ENCODE measurements at places on chromosomes 16 and 17.

- no peak for DNase-seq
Observed at GRCh38 chr16:73317321-73317857, 269.5 kb upstream of the ZFHX3 start.

GRCh38 chr16:88477631-88478519 lies 24.8 kb downstream of the ZFPM1 start:
- DNase-seq = peak; percentile 29

DNA sequence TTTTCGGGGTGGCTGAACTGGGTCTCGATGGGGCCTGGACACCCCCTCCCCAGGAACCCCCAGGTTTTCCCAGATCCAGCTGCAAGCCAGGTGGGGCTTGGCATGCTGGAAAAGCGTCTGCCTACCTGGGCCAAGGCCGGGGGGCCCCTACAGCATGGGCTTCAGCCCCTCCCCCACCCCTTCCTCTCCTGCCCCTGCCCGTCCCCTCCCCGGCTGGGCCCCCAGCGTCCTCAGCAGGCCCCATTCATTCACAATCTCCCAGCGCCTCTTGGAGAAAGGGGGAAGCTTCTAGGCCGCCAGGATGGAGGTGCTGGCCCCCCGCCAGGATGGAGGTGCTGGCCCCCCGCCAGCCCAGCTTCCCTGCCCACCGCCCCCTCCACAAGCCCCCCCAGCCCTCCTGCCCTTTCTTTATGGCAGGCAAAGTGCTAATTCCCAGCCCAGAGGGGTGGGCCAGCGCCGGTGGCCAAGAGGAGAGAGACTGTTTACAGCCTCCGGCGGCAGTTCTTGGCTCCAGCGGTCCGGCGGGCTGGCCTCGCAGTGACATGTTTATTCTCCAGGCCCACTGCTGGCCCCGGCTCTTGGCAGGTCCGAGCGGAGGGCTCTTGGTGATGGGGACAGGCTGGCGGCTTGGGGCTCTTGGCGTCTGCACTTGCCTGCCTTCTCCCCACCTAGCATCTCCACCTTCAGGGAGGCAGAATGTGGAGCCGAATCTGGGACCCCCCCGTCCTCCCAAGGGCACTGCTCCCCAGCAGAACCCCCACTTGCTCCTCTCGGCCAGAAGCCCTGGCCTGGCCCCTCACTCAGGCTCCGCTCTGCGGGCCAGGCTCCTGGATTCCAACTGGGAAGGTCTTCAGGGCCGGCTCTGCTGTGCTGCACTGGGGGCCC lies 94.4 kb upstream of the CIBAR2 start:
- DNase-seq = no peak

GRCh38 chr16:69561901-69562300 lies 3.9 kb upstream of the NFAT5 start:
- DNase-seq = no peak

DNA sequence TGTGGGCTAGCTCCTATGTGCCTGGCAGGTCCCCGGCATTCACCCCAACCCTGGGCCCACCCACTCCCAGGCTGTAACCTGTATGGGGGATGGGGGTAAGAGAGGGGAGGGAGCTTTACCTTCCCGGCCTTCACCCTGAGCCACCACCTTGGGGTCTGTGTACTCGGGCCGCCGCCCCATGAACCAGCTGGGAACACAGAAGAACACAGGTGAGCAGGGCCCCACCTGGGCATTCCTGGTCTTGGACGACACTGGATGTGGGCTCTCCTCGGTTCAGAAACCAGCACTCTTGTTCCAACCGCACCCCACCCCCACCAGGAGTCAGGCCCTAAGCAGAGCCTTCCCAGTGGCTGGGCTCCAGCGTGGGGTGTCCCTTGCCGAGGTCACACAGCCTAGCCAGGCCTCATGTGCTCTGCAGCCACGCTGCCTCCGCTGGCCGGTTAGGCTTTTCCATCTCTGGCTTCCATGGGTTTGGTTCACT lies 18.8 kb downstream of the B9D1 start:
- DNase-seq = no peak

DNA sequence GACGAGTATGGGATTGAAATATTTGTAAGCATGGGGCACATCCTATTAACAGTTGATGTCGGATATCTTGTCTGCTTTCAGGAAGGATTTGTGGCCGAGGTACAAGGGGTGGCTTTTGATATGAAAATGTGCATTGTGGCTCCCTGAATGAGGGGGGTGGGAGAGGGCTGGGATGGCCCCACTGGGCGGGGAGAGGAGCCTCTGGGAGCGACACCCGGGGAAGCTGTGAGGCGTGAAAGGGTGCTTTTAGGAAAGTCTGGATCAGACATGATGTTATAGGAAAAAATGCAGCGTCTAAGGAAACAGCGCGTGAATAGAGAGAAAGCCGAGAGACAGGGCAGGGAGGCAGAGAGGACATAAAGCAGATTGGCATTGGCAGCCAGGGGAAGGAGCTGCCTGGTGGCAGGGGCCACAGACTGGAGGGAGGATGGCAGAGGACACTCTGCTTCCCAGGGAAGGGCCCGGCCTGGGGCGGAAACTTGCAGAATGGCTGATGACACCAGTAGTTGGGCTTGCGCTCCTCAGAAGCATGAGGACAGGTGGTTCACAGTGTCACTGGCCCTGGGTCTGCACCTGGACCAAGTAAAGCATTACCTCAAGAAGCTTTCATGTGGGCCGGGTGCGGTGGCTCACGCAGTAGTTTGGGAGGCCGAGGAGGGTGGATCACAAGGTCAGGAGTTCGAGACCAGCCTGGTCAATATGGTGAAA lies 95.7 kb downstream of the NTN1 start:
- no peak for DNase-seq

DNA sequence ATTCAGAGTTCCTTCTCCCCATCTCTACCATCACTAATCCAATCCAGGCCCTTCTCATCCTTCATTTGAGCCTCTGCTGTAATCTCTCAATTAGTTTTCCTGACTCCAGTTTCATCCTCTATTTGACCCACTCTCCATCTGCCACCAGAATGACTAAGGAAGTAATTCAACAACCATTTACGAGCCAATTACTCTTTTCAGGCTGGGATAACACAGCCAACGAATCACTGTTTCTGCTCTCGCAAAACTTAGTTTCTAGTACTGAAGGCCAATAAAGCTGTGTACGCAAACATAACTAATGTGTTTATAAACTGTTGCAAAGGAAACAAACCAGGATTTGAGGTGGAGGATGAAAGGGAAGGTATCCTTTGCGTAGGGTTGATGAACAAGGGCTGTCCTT lies 53.7 kb downstream of the MAP2K6 start:
- no peak for DNase-seq

- peak; percentile 30 for DNase-seq
Observed at GRCh38 chr17:82519971-82520903, 705 bp downstream of the FOXK2 start.

DNA sequence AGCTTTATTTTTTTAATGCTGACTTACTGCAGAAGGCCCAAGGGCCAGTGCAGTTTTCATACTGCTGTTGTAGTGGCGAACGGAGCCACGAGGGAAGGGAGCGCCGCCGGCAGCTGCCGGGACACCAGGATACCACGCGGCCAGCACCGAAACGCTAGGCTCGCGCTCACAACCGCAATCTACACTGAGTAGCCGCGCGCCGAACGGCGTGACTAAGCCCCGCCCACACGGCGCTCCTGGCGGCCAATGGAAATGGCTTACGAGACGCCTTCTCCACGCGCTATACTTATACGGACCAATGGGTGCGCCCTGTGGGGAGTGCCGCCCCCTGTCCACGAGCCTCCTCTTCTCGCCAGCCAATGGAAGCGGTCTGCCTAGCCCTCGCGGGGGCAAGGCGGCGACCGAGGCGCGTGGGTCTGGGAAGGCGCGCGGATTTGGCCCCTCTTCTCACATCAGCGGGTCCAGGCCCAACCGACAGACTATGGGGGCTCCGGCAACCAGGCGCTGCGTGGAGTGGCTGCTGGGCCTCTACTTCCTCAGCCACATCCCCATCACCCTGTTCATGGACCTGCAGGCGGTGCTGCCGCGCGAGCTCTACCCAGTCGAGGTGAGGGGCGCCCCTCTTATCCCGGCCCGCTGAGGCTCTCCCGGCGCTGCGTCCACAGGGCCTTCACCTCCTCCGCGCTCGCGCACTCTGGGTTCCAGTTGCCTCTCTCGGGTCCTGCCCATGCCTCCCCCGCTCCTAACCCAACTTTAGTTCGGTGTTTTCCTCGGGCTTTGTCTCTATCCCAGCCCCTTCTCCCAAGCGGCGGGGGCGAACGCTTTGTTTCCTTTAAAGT lies at the start of gene TMEM97:
Gene TMEM97, plus strand, starts transcription at position 442 of the 839 bp plus-strand sequence. Its CDS starts 40 bp downstream, at position 482.
- DNase-seq = peak; percentile 88

DNA sequence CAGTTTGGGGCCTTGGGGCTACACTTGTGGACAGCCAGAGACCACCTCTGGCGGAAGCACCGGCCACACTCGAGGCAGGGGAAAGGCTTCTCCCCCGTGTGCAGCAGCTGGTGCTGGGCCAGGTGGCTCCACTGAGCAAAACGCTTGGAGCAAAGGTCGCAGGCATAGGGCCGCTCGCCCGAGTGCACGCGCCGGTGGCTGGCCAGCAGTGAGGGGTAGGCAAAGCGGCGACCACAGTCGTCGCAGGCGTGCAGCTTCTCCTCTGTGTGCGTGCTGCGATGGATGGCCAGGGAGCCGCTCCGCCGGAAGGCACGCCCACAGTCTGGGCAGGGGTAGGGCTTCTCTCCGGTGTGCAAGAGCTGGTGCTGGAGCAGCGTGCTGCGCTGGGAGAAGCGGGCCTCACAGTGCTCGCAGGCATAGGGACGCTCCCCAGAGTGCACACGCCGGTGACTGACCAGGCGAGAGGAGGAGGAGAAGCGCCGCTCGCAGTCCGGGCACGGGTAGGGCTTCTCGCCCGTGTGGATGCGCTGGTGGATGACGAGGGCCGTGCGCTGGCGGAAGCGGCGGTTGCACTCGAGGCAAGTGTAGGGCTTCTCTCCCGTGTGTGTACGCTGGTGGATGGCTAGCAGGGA lies 5.8 kb downstream of the ZNF689 start:
- no peak for DNase-seq

GRCh38 chr16:72287649-72288048 lies 115.7 kb upstream of the PMFBP1 start:
- DNase-seq = no peak

- no peak for DNase-seq
Observed at GRCh38 chr17:82662711-82663261, 14.5 kb upstream of the WDR45B start.

DNA sequence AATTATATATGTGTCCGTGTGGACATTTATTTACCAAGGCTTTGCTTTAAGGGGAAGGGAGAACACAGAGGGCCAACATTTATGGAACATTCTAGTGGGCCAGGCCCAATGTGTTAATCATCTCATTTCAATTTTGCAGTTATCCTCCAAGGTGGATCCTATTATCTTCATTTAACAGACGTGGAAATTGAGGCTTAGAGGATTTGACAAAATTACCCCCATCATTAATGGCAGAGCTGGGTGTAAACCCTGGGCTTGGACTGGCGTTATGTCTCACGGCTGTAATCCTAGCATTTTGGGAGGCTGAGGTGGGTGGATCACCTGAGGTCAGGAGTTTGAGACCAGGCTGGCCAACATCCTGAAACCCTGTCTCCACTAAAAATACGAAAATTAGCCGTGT lies 26.4 kb downstream of the PITPNC1 start:
- DNase-seq = no peak

- no peak for DNase-seq
Observed at GRCh38 chr17:49390548-49391324, 23.9 kb downstream of the PHB1 start.

DNA sequence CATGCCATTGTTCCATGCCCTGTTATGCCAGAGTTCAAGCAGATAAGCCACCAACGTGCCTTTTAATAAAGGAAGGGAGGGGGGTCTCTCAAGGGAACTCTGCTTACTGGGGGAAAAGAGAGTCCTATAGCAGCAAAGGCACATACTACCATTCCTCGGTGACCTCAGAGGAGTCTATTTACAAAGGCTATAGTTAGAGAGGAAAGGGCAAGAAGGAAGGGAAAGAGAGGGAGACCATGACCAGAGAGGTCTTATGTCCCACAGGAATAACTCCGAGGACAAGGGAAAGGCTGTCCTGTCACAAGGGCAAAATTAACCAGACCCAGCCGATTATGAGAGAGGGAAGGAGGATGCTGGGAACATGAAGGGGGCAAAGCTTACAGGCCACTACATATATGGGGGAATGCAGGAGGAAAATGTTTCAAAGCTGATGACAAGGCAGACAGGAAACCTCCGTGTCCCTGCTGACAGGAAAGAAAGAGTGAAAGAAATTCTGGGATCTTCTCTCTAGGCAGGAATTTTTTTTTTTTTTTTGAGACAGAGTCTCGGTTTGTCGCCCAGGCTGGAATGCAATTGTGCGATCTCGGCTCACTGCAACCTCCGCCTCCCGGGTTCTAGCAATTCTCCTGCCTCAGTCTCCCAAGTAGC lies 51.5 kb downstream of the HIC1 start:
- DNase-seq = no peak

- no peak for DNase-seq
Observed at GRCh38 chr17:19278729-19279128, 41.6 kb downstream of the EPN2 start.

DNA sequence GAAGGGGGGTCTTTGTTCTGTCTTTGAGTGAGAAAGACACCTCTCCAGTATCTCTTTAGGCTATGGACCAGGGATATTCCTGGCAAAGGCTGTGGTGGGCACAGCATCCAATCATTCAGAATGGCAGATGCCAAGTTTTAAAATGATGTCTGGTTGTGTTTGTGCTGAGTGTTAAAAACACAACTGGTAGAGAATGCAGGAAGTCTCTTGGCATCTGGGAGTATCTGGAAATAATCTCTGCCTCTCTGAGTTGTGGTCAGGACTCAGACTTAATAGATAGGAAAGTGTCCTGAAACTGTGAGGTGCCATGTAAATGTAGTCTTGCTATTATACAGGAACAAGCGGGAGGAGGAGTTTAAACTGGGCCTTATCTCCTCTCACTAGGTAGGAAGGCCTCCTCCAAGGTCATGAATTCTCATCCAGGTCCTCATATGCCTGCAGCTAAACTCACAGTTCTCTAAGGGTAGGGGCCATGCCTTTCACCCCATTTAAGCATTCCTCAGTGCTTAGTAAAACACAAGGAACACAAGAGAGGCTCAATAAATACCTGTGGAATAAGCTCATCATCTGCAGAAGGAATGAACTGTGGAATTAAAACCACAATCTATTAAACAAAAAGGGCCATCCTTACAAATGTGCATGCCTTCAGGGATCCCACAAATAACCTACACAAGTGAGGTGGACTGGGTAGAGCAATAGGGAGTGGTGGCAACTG lies 317.6 kb downstream of the CBLN1 start:
- no peak for DNase-seq

DNA sequence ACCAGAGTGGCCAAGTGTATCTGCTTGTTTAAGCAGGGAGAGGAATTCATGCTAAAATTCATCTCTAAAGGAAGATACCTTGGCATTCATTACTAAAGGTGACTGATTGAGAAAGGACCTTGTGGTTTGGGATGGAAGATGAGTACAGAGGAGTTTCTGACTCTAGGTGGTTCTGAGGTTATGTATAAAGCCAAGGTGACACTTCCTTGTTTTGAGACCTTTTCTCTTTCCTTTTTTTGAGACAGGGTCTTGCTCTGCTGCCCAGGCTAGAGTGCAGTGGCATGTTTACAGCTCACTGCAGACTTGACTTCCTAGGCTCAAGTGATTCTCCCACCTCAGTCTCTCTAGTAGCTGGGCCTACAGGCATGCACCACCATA lies 9.1 kb downstream of the ABHD15 start:
- DNase-seq = no peak

GRCh38 chr16:52436339-52437276 lies 110.3 kb downstream of the TOX3 start:
- DNase-seq = no peak
